ENCODE measurements at places on chromosomes 2 and 18.

GRCh38 chr2:240237609-240238174, 97.2 kb upstream of the OTOS start:
- no peak for DNase-seq

- no peak for DNase-seq
Observed at GRCh38 chr2:134154246-134154645, 99.6 kb upstream of the MGAT5 start.

- DNase-seq, result no peak
Observed at GRCh38 chr2:175647058-175647457, 355.0 kb downstream of the LNPK start.

DNA sequence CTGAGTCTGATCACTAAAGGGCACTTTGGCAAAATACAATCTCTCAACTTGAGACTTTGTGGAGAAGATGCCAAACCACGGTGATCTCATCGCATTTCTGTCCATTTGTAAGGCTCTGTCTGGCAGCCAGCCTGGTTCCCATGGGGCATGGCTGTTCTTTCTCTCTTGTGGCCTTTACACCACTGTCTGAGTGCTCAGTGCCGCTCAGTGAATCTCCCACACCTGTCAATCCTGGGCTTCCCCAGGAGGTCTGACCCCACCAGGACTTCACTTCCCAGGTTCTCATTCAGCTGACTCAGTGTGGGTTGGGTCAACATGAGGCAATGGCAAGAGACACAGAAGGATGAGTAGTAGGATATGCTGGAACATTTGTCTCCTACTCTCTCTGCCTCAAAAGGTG, 96.8 kb upstream of the TRIB2 start:
- DNase-seq, result no peak

DNA sequence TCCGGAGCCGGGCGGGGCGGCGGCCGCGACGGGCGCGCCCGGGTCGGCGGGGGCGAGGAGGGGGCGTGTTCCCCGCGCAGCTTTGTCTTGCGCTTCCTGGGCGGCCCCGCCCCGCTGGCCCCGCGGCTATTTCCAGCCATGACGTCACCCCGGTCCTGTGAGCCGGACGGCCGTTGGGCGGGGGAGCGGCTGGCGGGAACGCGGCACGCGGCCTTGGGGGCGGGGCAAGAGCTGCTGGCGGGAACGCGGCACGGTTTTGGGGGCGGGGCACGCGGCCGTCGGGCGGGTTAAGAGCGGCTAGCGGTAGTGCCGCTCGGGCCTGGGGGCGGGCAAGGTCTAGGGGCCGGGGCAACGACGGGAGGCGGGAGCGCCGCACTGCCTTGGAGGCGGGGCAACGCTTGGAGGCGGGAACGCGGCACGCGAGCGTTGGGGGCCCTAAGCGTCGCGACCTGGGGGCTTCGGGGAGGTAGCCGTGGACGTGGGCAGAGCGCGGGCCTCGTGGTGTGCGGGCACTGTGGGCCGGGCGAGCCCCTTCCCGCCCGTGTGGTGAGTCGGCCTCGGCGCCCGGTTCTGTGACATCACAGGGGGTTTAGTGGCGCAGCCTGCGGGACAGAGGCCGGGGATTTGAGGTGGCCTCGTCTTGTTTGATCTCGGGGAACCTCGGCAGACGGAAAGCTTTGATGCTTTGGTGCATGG, 704 bp downstream of the KLF11 start:
- DNase-seq, result peak; percentile 89

- DNase-seq, result no peak
Observed at GRCh38 chr2:46612675-46613074, 133.3 kb downstream of the TMEM247 start.

DNA sequence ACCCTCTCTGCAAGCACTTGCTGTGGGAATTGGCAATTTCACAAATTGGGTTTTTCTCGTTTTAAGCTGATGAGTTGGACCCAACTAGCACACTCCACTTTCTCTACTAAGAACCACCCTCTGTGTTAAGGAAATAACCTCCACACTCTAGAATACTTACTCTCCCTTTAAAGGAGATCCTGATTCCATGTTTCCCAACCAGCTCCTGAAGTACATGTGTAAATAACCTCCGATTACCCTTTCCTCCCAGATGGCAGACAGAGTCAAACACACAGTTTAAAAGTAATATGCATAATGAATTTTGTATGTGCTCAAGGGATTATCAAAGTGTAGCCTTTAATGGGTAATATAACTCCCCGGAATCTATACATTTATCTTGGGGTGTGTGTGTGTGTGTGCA, 171.3 kb upstream of the OSR1 start:
- DNase-seq, result no peak

- no peak for DNase-seq
Observed at GRCh38 chr2:127080226-127080937, 26.6 kb downstream of the BIN1 start.

GRCh38 chr2:119402645-119403560, 28.8 kb upstream of the TMEM37 start:
- DNase-seq, result no peak

GRCh38 chr2:69933839-69934613, 19.1 kb downstream of the MXD1 start:
- no peak for DNase-seq

GRCh38 chr2:224022486-224022885, 16.6 kb downstream of the SERPINE2 start:
- DNase-seq, result no peak

GRCh38 chr2:232333361-232334135, 45.0 kb upstream of the ALPP start:
- no peak for DNase-seq

DNA sequence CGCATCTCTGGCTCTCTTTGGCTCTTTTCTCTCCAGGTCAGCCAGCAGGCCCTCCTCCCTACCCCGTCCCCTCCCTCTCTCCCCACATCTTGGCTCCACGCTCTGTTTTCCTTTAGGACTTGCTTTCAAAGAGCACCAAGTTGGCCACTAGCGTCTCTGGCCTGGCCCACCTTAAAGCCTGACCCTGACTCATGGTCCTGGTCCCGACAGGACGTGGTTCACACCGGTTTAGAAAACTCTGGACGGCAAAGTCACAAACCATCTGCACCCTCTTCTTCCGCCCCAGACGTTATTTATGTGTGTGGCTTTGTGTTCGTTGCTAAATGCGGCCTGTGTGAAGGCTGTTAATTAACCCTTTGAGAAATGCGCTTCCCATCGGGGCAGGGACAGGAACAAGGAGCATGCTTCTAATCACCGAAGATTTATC, 169.0 kb upstream of the HAAO start:
- DNase-seq, result no peak

- DNase-seq, result no peak
Observed at GRCh38 chr2:197131558-197131855, 179.1 kb downstream of the ANKRD44 start.

DNA sequence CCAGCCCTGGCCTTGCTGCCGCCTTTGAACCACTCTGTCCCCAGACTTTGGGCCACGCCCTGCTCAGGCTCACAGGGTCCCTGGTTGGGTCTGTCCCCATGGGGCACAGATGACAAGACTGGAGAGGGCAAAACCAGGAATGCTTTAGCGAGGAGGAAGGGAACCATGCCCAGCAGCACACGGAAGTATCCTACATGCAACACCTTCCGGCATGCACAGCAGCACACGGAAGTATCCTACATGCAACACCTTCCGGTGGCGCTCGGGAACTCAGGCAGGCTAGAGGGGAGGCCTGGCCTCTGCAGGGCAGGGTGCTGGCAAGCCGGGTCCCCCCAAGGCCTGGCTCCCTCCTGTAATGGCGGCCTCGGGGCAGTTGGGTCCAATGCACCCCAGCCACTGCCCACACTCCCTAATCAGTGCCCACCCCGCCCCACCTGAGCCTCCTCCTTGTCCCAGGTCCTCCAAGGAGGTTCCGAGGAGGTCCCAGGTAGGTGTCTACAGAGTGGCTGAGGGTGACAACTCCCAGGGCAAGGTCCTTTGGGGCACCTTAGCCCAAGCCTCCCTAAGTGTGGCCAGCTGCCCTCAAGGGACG, 33.6 kb upstream of the SNED1 start:
- DNase-seq, result no peak

DNA sequence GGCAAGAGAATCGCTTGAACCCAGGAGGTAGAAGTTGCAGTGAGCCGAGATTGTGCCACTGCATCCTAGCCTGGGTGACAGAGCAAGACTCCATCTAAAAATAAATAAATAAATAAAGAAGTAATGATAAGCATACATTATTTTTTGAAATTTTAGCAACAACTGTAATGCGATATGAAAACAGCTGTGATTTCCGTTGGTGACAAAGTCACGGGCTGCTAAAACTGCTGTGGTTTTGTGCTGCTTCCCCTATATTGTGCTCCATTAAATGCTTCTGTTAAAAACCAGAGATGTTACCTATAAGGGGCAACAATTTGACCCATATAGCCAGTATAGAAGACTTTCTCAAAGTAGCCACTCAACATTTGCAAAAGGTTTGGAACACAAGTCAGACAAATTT, 8.3 kb downstream of the TRIM54 start:
- DNase-seq, result no peak

DNA sequence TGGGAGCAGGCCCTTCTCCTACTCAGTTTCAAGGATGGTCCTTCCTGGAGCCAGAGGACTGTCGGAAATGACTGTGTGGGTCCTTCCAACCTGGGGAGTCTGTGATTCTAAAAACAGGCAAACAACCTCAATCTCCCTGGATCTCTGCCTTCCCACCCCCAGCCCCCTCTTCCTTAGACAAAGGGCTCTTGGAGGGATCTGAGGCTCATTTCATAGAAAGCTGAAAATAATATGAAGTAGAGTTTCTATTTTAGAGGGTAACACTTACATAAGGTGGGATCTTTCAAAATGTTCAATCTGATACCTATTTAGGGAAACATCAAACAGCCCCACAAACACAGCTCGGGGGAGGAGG, 69.4 kb downstream of the RHOB start:
- no peak for DNase-seq

DNA sequence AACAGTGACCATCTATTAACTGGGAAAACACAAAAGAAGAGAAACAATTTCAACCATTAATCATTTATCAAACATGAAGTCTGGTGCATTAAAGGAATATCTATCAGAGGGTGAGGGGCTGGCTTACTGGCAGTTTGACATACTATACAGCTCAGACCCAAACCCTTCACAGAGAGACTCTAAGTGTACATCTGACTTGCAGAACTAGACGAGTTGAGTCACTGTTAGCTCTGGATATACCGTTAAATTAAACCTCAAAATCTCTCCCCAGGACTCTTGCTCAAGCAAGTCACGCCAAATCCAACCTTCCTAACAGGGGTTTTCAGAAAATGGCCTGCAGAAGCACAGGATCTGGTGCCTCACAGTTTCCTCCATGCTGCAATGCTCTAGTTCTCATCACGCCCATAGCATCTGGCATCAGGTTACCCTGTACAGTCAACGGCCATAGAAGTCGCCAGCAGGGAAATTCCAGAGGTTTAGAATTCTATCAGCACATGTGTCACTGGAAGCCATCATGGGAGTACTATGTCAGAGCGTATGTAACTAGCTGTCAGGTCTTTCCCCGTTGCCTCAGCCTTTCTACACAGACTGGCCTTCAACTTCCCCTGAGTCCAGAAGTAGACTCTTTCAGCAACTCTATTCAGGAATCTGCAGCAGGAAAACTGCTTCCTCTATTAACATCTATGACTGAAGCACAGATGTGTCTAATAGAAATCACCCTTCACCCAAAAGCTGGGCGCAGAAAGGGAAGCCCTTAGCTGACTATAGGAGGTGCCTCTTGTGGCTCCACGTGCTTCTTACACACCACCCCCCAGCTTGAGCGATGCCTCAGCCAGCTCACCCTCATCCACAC, 9.3 kb downstream of the TGOLN2 start:
- no peak for DNase-seq

DNA sequence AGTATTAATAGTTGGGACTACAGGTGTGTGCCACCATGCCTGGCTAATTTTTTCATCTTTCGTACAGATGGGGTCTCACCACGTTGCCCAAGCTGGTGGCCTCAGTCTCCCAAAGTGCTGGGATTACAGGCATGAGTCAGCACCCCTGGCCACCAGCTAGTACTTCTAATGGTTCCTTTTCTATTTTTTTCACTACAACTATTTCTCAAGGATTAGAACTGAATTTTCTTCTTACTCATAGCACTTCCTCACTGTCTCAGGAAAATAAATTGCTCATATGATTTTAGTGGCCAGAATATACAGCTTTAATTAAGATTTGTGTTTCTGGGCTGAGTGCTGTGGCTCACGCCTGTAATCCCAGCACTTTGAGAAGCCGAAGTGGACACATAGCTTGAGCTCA, 43.2 kb upstream of the SOS1 start:
- DNase-seq, result no peak

DNA sequence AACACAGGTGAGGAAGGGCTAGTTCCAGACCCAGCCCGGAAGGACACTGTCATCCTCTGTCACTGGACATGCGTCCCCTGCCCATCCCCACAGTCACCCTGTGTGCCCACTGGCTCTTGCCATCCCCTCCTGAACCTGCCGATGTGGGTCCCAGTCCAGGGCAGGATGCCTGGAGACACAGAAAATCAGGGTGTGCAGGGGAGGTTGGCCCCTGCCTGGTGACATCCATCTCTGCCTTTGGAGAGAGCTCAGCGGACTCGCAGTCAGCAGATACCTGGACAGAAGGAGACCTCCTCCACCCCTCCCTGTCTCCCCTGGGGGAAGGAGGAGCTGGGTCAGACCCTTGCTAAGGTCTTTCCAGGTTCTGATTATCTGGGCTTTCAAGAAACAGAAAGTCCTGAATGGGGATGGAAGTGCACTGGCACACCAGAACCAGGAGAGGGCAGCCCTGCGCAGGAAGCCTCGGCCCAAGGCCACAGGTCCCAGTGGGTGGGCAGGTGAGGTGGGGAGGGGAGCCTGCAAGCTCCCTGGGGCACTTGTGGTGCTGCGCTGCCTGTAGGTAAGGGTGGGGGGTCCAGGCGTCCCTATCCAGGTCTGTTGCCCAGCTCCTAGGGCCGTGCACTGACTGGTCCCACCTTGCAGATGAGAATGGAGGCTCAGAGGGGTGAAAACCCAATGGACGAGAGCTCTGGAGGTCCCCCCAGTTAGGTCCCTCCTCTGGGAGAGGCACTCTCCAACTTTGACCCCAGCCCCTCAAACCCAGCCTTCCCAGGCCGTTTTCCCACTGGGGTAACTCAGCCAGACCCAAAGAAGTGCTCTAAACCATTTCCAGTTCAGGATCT, 9.7 kb upstream of the OTOS start:
- DNase-seq, result peak; percentile 80

DNA sequence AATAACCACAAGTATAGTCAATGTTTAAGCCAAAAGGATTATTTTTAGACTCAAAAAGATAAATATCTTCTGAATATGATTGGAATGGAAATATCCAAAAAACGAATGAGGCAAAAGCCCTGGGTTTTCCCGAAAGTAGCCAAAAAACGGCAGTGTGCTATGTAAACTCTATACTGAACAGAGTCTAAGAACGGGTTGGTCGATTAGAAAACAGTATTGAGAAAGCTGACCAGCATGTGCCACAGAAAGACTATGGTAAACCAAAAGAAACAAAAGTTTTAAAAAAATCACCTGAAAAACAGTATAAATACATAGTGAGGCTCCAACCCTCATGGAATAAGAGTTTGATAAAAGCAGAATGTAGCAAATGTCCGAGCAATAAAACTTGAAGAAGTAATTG, 92.0 kb upstream of the DLGAP1 start:
- no peak for DNase-seq
